ENCODE measurements at places on chromosomes 11 and 22.
A peak's percentile ranks its signal among the peaks of the same experiment; 100 is the strongest.

DNA sequence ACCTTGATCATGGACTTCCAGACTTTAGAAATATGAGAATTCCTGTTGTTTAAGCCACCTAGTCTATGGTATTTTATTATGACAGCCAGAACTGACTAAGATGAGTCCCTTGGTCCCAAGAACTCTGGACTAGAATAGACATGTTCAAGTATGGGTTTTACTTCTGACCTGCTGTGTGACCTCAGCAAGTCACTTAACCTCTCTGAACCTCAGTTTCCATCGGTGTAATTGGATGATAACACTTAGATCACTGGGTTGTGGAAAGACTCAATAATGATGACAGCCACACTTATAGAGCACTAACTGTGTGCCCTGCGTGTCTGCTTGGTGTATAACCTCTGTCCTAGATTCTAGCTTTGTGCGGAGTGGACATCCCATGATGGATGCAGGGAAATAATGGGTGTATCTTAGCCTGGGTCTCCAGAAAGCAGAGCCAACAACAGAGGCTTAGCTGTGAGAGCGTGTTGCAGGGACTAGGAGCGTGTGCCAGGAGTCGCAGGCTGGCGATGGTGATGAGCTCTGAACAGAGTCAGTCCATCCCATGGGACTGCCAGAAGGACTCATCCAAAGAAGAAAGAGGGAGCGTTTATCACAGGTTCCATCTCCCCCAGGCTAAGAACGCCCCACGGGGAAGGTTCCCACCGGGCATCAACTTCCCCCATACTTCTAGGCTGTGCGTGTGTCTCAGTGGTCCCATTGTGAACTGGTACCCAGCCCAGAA is 93.2 kb upstream of the TP53I11 start:
- no peak for DNase-seq

- peak; percentile 58 for DNase-seq
Observed at GRCh38 chr11:96337541-96338431, 5.2 kb downstream of the MAML2 start.

DNA sequence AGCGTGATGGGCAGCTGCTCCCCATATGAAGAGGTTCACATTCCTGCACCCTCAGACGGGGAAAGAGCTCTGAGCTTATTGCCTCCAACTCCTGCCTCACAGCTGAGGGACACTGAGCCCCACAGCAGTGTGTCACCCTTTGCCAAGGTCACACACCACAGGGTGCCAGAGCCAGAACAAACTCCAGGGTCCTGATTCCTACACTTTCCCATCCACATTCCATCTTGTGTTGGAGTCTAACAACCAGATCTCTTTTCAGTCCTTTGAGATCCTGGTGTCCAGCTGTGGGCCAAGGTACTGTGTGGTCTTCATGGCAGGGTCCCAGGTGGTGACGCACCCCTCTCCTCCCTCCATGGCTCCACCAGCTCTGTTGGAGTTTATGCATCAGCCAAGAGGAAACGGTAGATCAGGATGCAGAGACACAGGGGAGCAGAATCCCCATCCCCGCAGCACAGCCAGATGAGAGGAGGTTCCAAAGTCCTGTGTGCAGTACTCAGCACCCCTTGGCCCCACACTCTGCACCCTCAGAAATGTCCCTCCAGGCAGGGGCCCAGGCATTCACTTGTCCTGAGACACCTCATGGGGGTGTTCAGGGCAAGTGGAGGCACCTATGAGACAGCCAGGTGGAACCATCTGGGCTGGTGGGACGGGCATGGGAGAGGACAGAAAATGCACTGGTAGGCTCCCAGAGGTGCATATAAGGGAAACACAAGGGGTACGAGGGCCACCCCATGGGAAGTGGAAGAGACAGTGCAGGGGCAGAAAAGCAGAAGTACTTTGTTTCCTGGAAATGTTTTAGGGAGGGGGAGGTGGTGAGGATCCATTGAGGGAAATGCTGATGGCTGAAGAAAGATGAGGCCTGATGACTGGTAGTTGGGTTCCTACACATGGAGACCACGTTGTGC is 32.6 kb upstream of the GNAZ start:
- no peak for DNase-seq

GRCh38 chr11:40129266-40129665 is 1330.2 kb downstream of the LRRC4C start:
- DNase-seq: no peak

Data from activated T-cell treated with anti-CD3 and anti-CD28 coated beads, Interleukin-2, amount 50 U/mL, for 24 hours (primary cell).